ENCODE measurements at places on chromosomes 5 and 9. TPM values are rescaled to one million over a fixed set of nuclear protein-coding genes. Genes with fewer than 3 reads are reported as not detected.

MARCOL gene
- total RNA-seq = not detected

CCDC107 gene
- total RNA-seq = 92.2 TPM

PCDHB5 gene
- 4.8 TPM for total RNA-seq

IL9 gene
- not detected for total RNA-seq

PRR16 gene
- 25.5 TPM for total RNA-seq

SNCAIP gene
- 4.5 TPM for total RNA-seq

MORN5 gene
- total RNA-seq = not detected

CCDC152 gene
- total RNA-seq = 4.7 TPM

LCN15 gene
- not detected for total RNA-seq

SIT1 gene
- not detected for total RNA-seq
